ENCODE measurements at places on chromosomes 16 and 17. TPM values are rescaled to one million over a fixed set of nuclear protein-coding genes. Genes with fewer than 3 reads are reported as not detected.

Gene SRP68
- 54.0 TPM for total RNA-seq

Gene POLDIP2
- 151 TPM for total RNA-seq

Gene ITGB4
- total RNA-seq, result 6.8 TPM

Gene NPIPA7
- 1.7 TPM for total RNA-seq

Gene P2RX5
- 15.4 TPM for total RNA-seq

Gene EVPLL
- total RNA-seq, result not detected

Gene OTOP2
- total RNA-seq, result not detected

Gene RHBDF2
- total RNA-seq, result 28.2 TPM

GRCh38 chr17:82691714-82692113 lies 6.8 kb downstream of the RAB40B start:
- no peak overlapping the region for H3K27ac ChIP-seq
- no peaks in the 10 kb centered on the region for H3K4me1 ChIP-seq
- no peak overlapping the region for H3K4me3 ChIP-seq
- H3K27me3 ChIP-seq, result no peaks in the 10 kb centered on the region
- DNase-seq, result peak; percentile 19

- H3K36me3 ChIP-seq, result no peaks in the 10 kb centered on the region
- no peak for DNase-seq
- H3K4me3 ChIP-seq, result no peak overlapping the region
- H3K27me3 ChIP-seq, result no peaks in the 10 kb centered on the region
- no peak overlapping the region for H3K27ac ChIP-seq
- H3K4me1 ChIP-seq, result peaks cover 56% of the 10 kb centered on the region
These were observed 50.6 kb downstream of the CREBBP start for GRCh38 chr16:3829631-3830536.

DNA sequence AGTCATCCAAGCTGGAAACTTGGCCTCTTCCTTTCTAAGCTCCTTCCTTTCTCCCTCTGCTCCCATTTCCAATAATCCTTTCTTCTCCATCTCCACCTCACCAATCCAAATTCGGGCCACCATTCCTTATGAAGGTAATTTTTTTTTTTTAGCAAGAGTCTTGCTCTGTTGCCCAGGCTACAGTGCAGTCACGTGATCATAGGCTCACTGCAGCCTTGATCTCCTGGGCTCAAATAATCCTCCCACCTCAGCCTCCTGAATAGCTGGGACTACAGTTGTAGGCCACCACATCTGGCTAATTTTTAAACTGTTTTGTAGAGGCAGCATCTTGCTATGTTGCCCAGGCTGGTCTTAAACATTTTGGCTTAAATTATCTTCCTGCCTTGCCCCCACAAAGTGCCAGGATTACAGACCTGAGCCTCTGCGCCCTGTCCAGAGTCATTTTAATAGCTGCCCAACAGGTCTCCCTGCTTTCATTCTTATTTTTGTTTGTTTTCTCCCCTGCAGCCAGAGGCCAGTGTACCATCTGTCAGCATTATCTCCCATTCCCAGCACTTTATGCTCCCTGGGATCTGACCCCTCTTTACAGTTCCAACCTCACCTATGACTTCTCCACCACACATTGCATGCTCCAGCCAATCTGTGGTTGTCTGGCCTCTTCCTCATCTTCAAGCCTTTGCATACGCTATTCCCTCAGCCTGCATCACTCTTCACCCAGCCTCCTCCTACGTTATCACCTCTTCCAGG lies 2.3 kb upstream of the GP2 start:
- peaks cover 4% of the 10 kb centered on the region for H3K27me3 ChIP-seq
- H3K4me1 ChIP-seq, result no peaks in the 10 kb centered on the region
- no peak overlapping the region for H3K4me3 ChIP-seq
- no peak for DNase-seq
- no peaks in the 10 kb centered on the region for H3K36me3 ChIP-seq

- peak overlapping the region; percentile 17 for H3K27ac ChIP-seq
- no peak overlapping the region for H3K4me3 ChIP-seq
- no peak for DNase-seq
- H3K4me1 ChIP-seq, result peaks cover 12% of the 10 kb centered on the region
- no peaks in the 10 kb centered on the region for H3K36me3 ChIP-seq
These were observed 6.7 kb upstream of the WFIKKN2 start for GRCh38 chr17:50828508-50829170.

DNA sequence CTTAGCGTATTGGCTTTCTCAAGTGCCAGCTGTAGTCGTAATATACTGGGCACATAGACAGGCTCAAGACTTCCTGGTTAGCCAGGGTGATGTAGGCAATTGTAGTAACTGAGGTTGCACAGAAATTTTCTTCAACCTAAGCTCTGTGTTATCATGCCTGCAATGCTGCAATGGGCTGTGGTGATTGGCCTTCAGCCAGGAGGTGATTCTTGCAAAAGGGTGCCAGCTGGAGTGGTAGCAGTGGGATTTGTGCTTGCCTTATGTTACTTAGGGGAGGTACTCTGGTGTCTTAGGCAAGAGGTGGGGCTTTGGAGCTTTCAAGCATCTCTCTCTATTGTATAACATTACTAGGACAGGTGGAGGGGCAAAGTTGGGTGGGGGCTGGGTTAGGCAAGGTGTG lies 495.1 kb downstream of the CDH11 start:
- H3K4me1 ChIP-seq, result no peaks in the 10 kb centered on the region
- H3K27me3 ChIP-seq, result no peaks in the 10 kb centered on the region
- DNase-seq, result no peak
- no peaks in the 10 kb centered on the region for H3K36me3 ChIP-seq
- H3K4me3 ChIP-seq, result no peak overlapping the region
- H3K27ac ChIP-seq, result no peak overlapping the region

DNA sequence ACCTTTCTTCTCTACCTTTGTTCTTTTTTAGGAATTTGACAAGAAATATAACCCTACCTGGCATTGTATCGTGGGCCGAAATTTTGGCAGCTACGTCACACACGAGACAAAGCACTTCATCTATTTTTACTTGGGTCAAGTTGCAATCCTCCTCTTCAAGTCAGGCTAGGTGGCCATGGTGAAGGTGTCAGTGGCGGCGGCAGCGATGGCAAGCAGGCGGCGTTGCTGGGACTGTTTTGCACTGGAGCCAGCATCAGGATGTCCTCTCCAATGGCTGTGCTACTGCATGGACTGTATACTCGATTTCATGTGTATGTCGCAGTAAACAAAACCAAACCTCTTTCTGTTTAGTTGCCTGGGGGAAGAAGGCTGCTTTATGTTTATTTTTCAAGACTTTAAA lies 5.9 kb downstream of the DYNLL2 start:
- H3K27ac ChIP-seq, result no peak overlapping the region
- peaks cover 84% of the 10 kb centered on the region for H3K36me3 ChIP-seq
- peaks cover 14% of the 10 kb centered on the region for H3K4me1 ChIP-seq
- no peak for DNase-seq
- no peaks in the 10 kb centered on the region for H3K27me3 ChIP-seq

DNA sequence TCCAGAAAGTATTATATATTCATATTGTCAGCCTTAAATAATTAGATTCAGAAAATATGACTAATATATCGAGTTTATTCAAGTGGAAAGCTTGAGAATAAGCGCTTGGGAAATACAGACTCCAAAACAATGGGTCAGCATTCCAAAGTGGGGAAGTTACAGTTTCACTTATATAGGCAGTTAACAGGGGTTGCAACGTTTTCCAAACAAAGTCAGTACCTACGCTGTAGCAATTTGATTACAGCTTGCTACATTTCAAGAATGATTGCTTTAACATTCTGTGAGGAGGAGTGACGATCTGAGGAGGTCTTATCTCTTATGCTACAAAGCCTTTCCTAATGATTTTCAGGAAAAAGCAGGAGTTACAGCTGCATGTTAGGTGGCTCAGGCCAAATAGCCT lies 34.2 kb upstream of the HS3ST3A1 start:
- no peak overlapping the region for H3K27ac ChIP-seq
- H3K36me3 ChIP-seq, result no peaks in the 10 kb centered on the region
- H3K4me1 ChIP-seq, result no peaks in the 10 kb centered on the region
- no peaks in the 10 kb centered on the region for H3K27me3 ChIP-seq
- H3K4me3 ChIP-seq, result no peak overlapping the region

DNA sequence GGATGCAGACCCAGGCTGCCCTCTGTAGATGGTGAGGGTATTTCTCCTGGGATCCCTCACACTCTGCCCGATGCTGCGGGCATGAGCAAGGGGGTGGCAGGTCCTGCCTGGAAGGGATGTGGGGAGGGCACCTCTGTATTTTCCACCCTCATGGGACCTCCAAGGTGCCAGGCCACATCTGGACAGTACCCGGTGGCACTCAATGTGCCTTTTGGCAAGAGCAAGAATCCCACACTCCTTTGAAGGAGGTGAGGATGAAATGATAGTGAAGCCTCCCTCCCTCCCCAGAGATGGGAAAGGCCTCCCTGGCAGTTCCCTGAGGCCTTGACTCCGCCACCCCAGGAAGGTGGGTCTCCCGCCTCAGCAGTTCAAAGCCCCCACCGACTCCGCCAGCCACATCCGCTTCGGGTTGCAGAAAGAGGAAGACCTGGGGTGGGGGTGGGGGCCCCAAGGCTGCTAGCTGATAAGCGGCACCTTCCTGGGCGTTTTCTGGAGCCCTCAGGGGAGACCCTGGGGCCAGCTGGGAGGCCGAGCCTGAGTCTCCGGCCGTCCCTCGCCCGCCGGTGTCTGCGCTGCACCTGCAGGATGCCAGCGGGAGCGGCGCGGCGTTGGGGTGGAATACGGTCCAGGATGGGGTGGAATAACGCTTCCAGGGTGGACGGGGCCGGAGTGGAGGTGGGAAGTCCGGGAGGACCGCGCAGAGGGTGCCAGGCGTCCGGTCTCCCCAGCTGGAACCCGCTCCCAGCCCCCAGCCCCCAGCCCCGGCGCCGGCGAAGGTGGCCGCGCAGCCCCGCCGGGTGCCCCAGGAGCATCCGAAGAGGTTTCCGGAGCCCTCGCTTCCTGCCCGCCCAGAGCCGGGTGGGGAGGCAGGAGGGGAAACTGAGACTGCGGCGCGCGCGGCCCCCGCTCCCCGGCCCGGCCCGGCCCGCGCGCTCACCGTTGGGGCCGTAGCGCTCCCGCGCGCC lies 718 bp downstream of the ATP2A3 start:
- H3K4me1 ChIP-seq, result peaks cover 44% of the 10 kb centered on the region
- no peaks in the 10 kb centered on the region for H3K36me3 ChIP-seq
- peak overlapping the region; percentile 15 for H3K4me3 ChIP-seq
- peaks cover 4% of the 10 kb centered on the region for H3K27me3 ChIP-seq
- no peak for DNase-seq

- H3K4me3 ChIP-seq, result no peak overlapping the region
- H3K4me1 ChIP-seq, result no peaks in the 10 kb centered on the region
- peaks cover 5% of the 10 kb centered on the region for H3K27me3 ChIP-seq
These were observed 188.9 kb downstream of the IRF8 start for GRCh38 chr16:86087896-86088230.

- H3K4me1 ChIP-seq, result peaks cover 7% of the 10 kb centered on the region
- H3K36me3 ChIP-seq, result no peaks in the 10 kb centered on the region
- no peak for DNase-seq
- H3K27me3 ChIP-seq, result no peaks in the 10 kb centered on the region
- H3K27ac ChIP-seq, result no peak overlapping the region
- no peak overlapping the region for H3K4me3 ChIP-seq
These were observed 337.4 kb upstream of the HSBP1 start for GRCh38 chr16:83470416-83470815.

- no peak for DNase-seq
- no peak overlapping the region for H3K4me3 ChIP-seq
- H3K36me3 ChIP-seq, result no peaks in the 10 kb centered on the region
- peaks cover 23% of the 10 kb centered on the region for H3K4me1 ChIP-seq
- H3K27ac ChIP-seq, result no peak overlapping the region
These were observed 5.7 kb upstream of the SPHK1 start for GRCh38 chr17:76378548-76379274.

GRCh38 chr16:15970202-15970601 lies 20.8 kb downstream of the ABCC1 start:
- no peaks in the 10 kb centered on the region for H3K36me3 ChIP-seq
- no peak overlapping the region for H3K4me3 ChIP-seq
- no peak overlapping the region for H3K27ac ChIP-seq
- peaks cover 24% of the 10 kb centered on the region for H3K4me1 ChIP-seq

DNA sequence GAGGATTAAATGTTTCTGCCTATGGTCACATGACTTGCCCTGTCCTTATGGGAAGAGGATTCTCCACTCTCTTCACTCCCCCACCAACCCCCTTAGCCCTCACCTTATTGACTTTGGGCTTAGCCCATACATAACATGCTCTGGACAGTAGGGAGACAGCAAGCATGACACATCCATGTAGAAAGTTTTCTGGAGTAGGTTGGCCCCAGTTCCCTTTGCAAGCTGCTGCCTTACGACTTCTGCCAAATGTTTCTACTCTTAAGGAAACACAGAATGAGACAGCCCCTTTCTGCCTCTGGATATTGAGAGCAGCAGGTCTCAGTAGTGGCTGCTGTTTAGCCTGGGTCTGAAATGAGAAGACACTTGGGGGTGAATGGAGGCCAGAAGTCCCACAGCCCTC lies 282.2 kb downstream of the MAP2K6 start:
- DNase-seq, result no peak
- H3K27me3 ChIP-seq, result no peaks in the 10 kb centered on the region
- no peak overlapping the region for H3K27ac ChIP-seq
- H3K4me1 ChIP-seq, result no peaks in the 10 kb centered on the region
- H3K36me3 ChIP-seq, result no peaks in the 10 kb centered on the region

DNA sequence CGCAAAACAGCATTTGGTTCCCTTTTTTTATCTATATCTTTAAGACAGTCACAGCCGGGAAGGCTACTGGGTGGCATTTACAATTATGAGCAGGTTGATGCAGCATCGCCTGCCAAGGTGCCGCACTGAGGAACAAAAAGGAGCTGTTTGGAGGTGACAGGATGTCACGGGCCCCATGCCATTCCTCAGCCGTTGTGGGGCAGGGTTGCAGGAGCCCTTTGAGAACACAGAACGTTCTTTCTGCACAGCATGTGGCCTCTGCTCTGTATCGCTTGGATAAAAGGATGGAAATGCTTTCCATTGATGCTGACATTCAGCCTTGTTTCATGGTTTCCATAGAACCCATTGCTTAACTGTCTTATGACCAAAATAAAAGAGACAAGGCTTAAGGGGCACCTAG lies 141.9 kb upstream of the CDH5 start:
- no peak for DNase-seq
- H3K4me1 ChIP-seq, result no peaks in the 10 kb centered on the region
- no peak overlapping the region for H3K27ac ChIP-seq
- H3K27me3 ChIP-seq, result no peaks in the 10 kb centered on the region

- no peak for DNase-seq
- H3K27me3 ChIP-seq, result no peaks in the 10 kb centered on the region
- H3K27ac ChIP-seq, result no peak overlapping the region
- no peak overlapping the region for H3K4me3 ChIP-seq
These were observed 1.5 kb upstream of the NT5C start for GRCh38 chr17:75133001-75133400.

GRCh38 chr17:15941781-15942180 lies 3.1 kb upstream of the ADORA2B start:
- H3K4me1 ChIP-seq, result peaks cover 23% of the 10 kb centered on the region
- H3K36me3 ChIP-seq, result no peaks in the 10 kb centered on the region
- H3K27me3 ChIP-seq, result no peaks in the 10 kb centered on the region
- H3K4me3 ChIP-seq, result no peak overlapping the region
- H3K27ac ChIP-seq, result no peak overlapping the region
- no peak for DNase-seq

DNA sequence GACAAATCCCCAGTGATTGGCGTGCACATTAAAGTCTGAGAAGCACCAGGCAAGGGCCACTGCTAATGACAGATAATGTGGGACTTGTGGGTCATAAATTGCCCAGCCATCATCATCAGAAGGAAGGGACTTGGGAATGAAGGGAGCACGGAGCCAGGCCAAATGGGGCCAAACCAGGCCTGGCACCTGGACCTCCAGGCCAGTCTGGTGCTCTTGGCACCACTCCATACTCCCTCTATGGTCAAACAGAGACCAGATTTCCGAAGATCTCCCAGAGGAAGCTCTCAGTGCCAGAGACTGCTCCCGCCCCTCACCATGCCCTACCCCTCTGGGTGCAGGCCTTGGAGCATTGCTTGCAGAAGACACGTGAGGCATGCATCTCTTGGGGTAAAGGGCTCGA lies 142.2 kb downstream of the CCDC182 start:
- no peaks in the 10 kb centered on the region for H3K27me3 ChIP-seq
- DNase-seq, result no peak
- H3K27ac ChIP-seq, result peak overlapping the region; percentile 87
- no peaks in the 10 kb centered on the region for H3K36me3 ChIP-seq
- H3K4me1 ChIP-seq, result peaks cover 27% of the 10 kb centered on the region
- H3K4me3 ChIP-seq, result no peak overlapping the region

Data from heart left ventricle (tissue), 16 donors.